NK-92 treated with Interleukin-12 subunit alpha and Interleukin-12 subunit beta, amount 100 ng/mL, for 24 hours (cell line): ENCODE measurements at places on chromosomes 5 and 9.

DNA sequence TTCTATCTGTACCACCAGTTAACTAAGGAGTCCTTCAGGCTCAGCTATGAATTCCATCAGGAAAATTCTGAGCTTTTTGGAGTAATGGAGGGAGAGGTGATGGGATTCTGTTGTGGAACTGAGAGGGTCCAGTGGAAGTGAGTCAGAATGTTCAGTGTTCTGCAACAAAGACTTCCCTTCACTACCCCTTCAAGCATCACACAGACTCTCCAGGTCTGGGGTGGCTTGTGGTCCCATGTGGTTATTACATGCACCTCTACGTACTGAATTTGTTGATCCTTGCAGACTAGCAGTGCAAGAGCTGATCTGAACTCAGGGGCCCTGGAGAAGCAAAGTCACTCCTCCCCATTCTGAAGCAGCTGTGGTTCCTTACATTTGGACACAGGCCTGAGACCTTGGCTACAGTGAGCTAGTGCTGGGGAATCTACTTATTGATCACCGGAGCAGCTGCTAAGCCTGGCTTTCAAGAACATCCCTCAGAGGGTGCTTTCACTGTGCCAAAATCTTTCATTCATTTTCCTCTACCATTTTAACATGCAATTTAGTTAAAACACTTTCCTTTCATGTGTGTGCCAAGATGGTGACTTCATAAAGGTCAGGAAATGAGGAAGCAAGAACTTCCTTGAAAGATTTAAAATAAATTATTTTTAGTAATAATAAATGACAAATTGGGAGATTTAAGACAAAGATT lies 75.0 kb upstream of the TNC start:
- no peak for DNase-seq

- no peak for DNase-seq
Observed at GRCh38 chr9:88651682-88652633, 117.0 kb downstream of the NXNL2 start.

GRCh38 chr9:17846948-17847655 lies 268.2 kb downstream of the SH3GL2 start:
- no peak for DNase-seq

DNA sequence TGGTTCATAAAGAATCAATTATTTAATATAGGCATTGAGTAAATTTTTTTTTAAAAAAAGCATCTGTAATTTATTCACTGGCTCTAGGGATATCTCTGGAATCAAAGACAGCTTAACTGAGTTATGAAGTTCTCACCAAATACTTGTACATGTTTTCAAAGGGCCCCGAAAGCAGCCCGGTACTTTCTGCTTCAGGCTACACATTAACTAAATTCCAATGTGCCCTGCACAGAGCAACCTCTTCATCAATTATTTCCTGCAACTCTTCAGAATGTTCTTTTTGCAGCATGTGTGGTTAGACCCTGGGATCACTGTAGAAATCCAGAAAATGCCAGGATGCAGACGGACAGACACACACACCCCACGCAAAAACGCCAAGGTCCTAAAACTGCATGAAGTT lies 209.0 kb downstream of the EFNA5 start:
- DNase-seq, result no peak

GRCh38 chr9:136678034-136678433 lies 9.2 kb downstream of the AGPAT2 start:
- DNase-seq, result no peak

- DNase-seq, result no peak
Observed at GRCh38 chr9:135523521-135524129, 2.4 kb downstream of the LCN1 start.

- no peak for DNase-seq
Observed at GRCh38 chr5:134549714-134550113, 24.2 kb downstream of the JADE2 start.
